Posterior vena cava (tissue), 2 donors: ENCODE measurements at places on chromosomes 12 and 14. TPM values are rescaled to one million over a fixed set of nuclear protein-coding genes. Genes with fewer than 3 reads are reported as not detected.

NOS1 gene
- total RNA-seq = 0.60 TPM

FOXG1 gene
- total RNA-seq = not detected

MMP19 gene
- total RNA-seq = 39.7 TPM

GPR132 gene
- 1.8 TPM for total RNA-seq

KLRK1 gene
- total RNA-seq = 1.9 TPM

DENND5B gene
- 19.7 TPM for total RNA-seq

TSPAN8 gene
- 10.8 TPM for total RNA-seq

MGAT4C gene
- 3.4 TPM for total RNA-seq

BHLHE41 gene
- 18.6 TPM for total RNA-seq

BMP4 gene
- total RNA-seq = 9.1 TPM

RND1 gene
- 0.29 TPM for total RNA-seq

WNT1 gene
- total RNA-seq = not detected

BBOF1 gene
- total RNA-seq = 6.8 TPM

WSCD2 gene
- total RNA-seq = 17.8 TPM

TTC9 gene
- total RNA-seq = 0.83 TPM

ESPL1 gene
- 1.0 TPM for total RNA-seq

FAM186B gene
- total RNA-seq = not detected

HSPB8 gene
- total RNA-seq = 92.0 TPM

JAG2 gene
- total RNA-seq = 13.0 TPM

NR4A1 gene
- 567 TPM for total RNA-seq

GLIPR1L1 gene
- not detected for total RNA-seq

GALNT8 gene
- 2.6 TPM for total RNA-seq

PLEKHD1 gene
- 0.14 TPM for total RNA-seq
